ENCODE measurements at places on chromosomes 12 and 14. TPM values are rescaled to one million over a fixed set of nuclear protein-coding genes. Genes with fewer than 3 reads are reported as not detected.

DNA sequence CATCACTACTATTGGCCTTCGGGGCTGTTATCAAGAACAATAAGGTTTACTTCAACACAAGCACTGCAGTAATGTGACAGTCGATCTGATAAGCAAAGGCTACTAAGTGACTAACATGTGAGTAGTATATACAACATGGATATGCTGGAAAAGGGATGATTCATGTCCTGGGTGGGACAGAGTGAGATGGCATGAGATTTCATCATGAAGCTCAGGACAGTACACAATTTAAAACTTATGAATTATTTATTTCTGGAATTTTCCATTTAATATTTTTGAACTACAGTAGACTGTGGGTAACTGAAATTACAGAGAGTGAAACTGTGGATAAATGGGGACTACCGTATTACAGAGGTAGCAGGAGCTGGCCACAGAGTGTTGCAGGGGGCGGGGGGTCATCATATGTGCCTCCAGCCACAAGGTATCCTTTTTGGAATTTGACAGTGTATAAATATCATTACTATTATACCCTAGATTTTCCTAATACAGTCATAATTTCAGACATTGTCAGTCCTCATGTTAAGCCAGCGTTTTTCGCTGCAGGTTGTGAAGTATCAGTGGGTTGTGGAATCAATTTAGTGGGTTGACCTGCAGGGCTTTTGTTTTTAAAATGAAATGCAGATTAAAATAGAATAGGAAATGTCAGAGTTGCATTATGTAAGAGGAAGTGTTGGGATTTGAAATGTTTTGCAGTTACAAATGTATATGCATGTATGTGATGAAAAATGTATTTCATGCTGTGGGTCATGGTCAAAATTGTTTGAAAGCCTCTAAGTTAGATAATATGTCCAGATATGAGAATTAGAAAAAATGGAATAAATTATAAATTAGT is 148.0 kb upstream of the NUDT4 start:
- H3K27ac ChIP-seq = peak overlapping the region; percentile 58
- H3K27me3 ChIP-seq = no peaks in the 10 kb centered on the region
- H3K36me3 ChIP-seq = no peaks in the 10 kb centered on the region
- no peak overlapping the region for H3K4me3 ChIP-seq

DNA sequence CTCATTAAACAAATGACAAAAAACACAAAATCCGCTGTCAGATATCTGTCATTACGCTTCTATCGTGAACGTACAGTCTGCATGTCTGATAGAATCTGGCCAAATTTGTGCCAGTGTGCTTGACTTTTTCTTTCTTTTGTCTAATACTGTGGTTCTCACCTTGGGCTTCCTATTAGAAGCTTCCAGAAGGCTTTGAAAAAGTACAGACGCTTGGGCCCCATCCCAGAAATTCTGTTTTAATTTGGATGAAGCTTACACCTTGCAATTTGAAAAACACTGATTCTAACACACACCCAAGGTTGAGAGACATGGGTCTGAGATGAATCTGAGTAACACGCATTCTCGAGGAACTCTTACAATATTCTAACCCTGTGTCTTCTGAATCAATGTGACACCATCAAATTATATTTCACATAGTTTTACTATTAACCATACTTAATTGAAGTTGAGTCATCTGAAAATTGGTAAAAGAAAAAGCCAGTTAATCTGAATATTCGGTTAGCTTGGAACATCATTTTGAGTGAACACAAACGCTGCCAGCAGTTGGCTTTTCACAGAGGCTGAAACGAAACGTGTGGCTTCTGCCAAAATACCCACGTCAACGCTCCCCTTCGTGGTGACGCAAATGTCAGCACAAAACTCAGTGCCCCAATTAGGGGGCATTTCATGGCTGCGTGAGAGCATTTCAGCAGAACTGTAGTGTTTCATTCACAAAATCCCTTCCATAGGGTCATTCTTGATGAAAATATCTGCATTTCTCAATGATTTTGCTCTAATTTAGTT is 420.5 kb downstream of the TMEM132D start:
- no peak for DNase-seq
- H3K27me3 ChIP-seq = no peaks in the 10 kb centered on the region

SLC25A47 gene
- not detected for total RNA-seq

GRCh38 chr12:9866860-9867269 is 2.3 kb downstream of the CLEC2B start:
- H3K27me3 ChIP-seq = no peaks in the 10 kb centered on the region
- no peak for DNase-seq
- H3K36me3 ChIP-seq = no peaks in the 10 kb centered on the region
- H3K27ac ChIP-seq = no peak overlapping the region

DNA sequence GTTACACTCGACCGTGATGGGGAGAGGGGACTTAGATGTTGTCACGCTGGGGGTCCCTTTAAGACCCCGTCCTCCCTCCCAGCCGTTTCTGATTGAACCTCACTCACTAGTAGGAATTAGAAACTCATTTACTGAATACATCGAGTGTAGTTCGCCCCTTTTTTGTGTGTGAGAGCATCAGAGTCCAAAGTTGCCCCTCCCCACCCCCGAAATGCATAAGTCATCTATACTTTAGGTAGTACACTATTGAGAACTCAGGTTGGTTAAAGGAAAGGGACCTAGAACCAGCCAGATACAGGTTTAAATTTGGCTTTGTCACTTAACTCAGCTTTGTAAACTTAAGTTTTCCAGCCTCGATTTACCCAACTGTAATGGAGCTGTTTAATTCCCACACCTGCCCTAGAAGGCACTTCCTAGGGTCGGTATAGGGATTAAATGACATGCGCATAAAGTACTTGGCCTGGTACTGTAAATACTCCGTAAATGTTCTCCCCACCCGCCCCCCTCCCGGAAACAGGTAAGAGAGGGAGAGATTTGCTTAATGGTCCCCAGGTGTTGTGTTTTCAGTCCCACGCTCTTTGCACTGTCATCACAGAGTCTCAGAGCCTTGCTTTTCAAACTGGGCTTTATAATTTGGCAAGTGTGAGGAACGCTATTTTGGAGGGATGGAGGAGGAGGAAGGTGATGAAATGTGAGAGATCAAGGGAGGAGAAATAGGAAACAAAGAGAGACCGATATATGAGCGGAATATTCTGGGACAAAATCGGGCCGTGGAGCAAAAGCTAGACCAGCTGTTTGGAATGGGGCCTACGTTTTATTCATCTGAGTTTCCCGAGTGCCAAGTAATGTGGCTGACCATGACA is 897 bp downstream of the SUDS3 start:
- peaks cover 20% of the 10 kb centered on the region for H3K4me1 ChIP-seq

- H3K4me3 ChIP-seq = no peak overlapping the region
- no peaks in the 10 kb centered on the region for H3K27me3 ChIP-seq
- peak overlapping the region; percentile 53 for H3K27ac ChIP-seq
- H3K4me1 ChIP-seq = peaks cover 52% of the 10 kb centered on the region
- peaks cover 8% of the 10 kb centered on the region for H3K36me3 ChIP-seq
Observed at GRCh38 chr12:11657511-11657910, 8.0 kb downstream of the ETV6 start.

KIAA0586 gene
- 20.1 TPM for total RNA-seq

- no peak overlapping the region for H3K27ac ChIP-seq
- H3K4me3 ChIP-seq = no peak overlapping the region
- H3K36me3 ChIP-seq = no peaks in the 10 kb centered on the region
Observed at GRCh38 chr14:77250927-77251326, 20.1 kb downstream of the NGB start.

GRCh38 chr12:92845329-92845728 is 83.8 kb downstream of the EEA1 start:
- no peaks in the 10 kb centered on the region for H3K27me3 ChIP-seq
- H3K4me1 ChIP-seq = no peaks in the 10 kb centered on the region
- DNase-seq = no peak
- peaks cover 7% of the 10 kb centered on the region for H3K36me3 ChIP-seq
- no peak overlapping the region for H3K27ac ChIP-seq

KCNJ8 gene
- 0.93 TPM for total RNA-seq

- no peaks in the 10 kb centered on the region for H3K27me3 ChIP-seq
- H3K27ac ChIP-seq = no peak overlapping the region
- no peak overlapping the region for H3K4me3 ChIP-seq
- DNase-seq = no peak
Observed at GRCh38 chr12:30953951-30954751, 27.6 kb downstream of the TSPAN11 start.

TBPL2 gene
- total RNA-seq = not detected

PPFIA2 gene
- 1.3 TPM for total RNA-seq

DNA sequence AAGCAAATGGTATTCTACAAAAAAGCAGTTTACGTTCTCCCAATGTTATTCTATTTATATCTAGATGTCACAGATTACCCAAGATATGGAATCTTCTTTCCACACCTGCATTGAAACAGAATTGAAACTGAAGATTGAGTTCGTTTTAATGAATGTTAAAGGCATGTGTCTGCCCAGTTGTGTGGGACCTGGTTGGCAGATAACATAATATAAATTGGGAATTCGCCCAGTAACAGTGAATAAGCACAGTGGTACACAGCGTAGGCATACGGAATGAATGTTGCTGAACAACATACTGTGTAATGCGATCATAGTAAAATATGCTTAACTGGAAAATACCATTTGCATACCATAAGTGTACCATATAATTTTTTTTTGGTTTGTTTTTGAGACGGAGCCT is 4.3 kb downstream of the KHNYN start:
- no peaks in the 10 kb centered on the region for H3K27me3 ChIP-seq
- no peak overlapping the region for H3K4me3 ChIP-seq
- DNase-seq = no peak
- no peak overlapping the region for H3K27ac ChIP-seq

PCED1B gene
- 2.4 TPM for total RNA-seq

GRCh38 chr12:71639341-71639760 is 24.3 kb downstream of the ZFC3H1 start:
- H3K4me1 ChIP-seq = no peaks in the 10 kb centered on the region
- H3K27ac ChIP-seq = no peak overlapping the region
- peaks cover 82% of the 10 kb centered on the region for H3K36me3 ChIP-seq
- DNase-seq = no peak
- no peaks in the 10 kb centered on the region for H3K27me3 ChIP-seq
- H3K4me3 ChIP-seq = no peak overlapping the region

DNA sequence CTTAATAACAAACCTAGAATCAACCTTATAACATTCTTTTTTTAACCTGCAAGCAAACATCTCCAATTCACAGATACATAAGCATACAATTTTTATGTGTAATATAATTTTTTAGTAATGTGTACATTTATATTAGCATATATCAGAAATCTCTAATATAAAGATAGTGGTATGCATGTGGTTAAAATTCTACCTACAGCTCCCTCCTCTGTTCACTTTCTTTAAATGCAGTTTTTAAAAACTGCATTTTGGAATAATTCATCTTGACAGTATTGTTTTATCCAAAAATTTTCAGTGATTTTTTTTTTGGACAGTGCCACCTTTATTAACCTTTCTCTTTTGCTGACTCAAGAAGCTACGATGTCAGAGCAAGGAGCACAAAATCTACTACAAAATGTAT is 13.2 kb upstream of the RXYLT1 start:
- H3K4me3 ChIP-seq = no peak overlapping the region
- H3K4me1 ChIP-seq = no peaks in the 10 kb centered on the region
- no peak for DNase-seq
- H3K27ac ChIP-seq = no peak overlapping the region

SYNDIG1L gene
- not detected for total RNA-seq

DNA sequence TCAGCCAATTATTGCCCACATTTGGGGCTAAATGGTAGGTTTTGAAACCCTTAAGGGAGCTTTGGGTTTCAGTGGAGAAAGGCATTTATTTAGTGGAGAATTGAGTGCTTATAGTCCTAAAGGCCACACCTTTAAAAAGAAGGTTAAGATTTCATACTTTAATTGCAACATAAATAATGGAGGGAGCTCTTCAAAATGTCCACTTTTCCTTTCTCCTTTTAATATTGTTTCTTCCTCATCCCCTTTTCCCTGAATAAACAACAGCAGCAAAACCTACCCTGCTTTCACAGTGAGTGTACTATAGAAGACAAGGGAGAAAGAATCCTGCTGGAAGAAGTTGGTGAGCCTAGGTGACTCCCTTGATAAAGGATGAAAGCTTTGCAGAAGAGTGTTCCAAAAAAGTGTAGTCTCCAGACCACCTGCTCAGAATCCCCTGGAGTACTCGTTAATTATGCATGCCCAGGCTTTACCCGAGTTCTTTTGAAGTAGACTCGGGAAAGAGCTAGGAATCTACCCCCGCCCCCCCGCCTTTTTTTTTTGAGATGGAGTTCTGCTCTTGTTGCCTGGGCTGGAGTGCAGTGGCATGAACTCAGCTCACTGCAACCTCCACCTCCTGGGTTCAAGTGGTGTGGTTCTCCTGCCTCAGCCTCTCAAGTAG is 11.5 kb upstream of the EID3 start:
- no peak for DNase-seq
- no peak overlapping the region for H3K27ac ChIP-seq
- H3K27me3 ChIP-seq = no peaks in the 10 kb centered on the region
- peaks cover 35% of the 10 kb centered on the region for H3K36me3 ChIP-seq
